ENCODE measurements at places on chromosomes 6 and 20.

DNA sequence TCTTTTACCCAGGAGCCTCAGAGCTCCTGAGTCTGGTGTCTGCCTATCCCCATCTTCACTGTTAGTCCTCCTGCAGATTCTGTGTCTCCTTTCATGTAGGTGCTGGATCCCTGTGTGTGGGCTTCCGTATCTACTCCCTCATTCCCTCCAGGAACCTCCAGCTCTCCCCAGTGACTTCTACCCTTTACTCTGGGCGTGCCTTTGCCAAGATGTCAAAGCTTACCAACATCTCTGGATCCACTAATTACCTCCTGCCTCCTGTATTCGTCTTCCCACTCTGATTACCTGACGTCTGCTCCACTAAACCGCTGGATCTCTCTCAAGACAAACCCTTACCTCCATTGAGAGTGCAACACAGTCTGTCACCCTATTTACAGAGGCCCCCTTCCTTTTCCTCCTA, 2.2 kb upstream of the C6orf136 start:
- DNase-seq: no peak

DNA sequence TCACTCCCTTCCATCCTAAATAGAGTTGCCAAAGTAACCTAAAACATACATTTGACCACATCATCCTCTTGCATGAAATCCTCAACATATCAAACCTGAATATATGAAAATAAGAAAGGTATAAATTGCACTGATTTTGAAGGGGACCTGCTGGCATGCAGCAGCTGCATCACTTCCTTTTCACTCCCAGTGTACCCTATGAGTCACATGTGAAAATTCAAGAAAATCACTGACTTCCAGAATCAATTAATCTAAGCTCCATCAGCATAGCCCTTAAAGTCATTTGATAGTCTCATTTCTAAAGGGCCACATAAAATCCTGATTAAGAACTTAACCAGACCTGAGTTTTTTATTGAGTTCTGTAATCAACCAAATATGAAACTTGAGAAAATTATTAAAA, 24.3 kb downstream of the SNX14 start:
- DNase-seq: no peak

GRCh38 chr6:163710532-163711470, 296.3 kb downstream of the QKI start:
- no peak for DNase-seq

DNA sequence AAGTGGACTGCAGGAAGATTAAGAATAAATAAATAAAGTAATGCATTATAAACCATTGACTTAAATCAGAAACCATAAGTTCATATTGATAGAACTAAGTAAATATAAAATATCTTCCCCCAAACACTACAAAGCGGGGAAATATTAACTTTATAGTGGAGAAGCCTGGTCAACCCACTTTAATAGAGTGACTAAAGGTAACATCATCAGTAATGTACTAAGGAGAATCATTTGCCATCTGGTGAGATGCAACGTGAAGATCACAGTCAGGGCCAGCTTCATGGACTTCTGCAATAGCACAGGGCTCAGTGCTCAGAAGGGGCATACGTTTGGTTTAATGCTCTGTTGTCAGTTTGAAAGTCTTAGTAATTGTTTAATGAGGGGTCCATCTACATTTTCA, 58.8 kb upstream of the CD83 start:
- DNase-seq: no peak

- DNase-seq: no peak
Observed at GRCh38 chr6:81939766-81940165, 187.3 kb upstream of the TENT5A start.

GRCh38 chr6:37072526-37072925, 67.1 kb downstream of the FGD2 start:
- DNase-seq: no peak

All from CD4-positive, alpha-beta T cell treated with Interleukin-10 for 1 hour (primary cell).